ENCODE measurements at places on chromosomes 6 and 20.

- DNase-seq = no peak
These were observed 213.7 kb downstream of the HTR1B start for GRCh38 chr6:77249560-77249959.

DNA sequence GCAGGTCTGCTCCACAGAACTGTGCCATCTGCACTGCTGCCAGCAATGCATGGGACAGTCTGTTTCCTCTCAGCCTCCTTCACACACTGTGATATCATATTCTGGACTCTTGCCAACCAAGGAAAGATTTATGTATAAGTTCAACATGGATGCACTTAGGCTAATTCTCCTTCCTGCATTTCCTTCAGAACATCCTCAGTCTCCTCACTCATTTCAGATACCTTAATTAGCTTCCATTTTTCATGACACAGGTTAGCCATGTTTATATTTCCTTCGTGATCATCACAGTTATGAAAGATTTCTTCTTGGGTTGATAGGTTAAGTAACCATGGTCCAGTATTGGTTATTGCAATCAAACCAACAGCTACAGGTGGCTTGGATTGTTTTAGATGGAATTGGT is 46.4 kb upstream of the DDR1 start:
- DNase-seq = no peak

GRCh38 chr20:1825507-1825906 is 69.7 kb upstream of the SIRPA start:
- DNase-seq = no peak

DNA sequence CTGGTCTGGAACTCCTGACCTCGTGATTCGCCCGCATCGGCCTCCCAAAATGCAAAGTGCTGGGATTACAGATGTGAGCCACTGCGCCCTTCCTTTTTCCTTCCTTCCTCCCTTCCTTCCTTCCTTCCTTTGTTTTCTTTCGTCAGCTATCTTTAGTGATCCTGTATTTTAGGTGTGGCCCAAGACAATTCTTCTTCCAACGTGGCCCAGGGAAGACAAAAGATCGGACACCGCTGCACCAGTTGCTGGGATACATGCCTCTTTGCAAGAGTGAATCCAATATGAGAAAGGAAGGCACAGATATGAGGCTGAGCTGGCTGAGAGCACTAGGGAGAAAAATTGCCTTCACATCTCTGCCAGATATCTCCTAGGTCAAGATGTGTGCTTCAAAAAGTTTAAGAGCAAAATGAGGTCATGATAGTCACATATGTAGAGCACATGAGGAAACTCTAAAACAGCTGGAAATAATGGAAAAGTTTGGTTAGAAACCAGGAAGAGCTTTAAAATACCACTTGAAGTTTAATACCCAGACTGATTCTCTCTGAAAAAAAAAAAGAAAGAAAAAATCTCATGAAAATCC is 41.8 kb downstream of the OR2B2 start:
- no peak for DNase-seq

GRCh38 chr20:22544462-22544861 is 39.9 kb downstream of the FOXA2 start:
- DNase-seq = no peak

DNA sequence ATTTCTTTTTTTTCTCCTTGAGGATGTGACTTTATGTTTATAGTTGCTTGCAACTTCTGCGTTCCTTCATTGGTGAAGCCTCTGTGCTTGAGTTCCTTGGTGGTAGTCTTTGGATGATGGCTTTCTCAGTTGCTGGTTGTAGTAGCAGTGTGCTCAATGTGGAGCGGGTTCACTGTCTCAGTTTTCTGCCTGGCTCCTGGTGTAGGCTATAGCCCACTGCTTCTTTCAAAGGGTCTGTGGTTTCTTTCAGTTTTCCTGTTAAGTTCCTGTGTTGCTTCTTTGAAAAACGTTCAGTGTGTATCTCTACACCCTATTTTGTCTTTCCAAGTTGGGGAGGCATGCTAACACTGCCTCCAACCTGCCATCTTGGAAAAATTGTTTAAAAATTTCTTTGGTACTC is 33.9 kb upstream of the ZBTB24 start:
- no peak for DNase-seq

DNA sequence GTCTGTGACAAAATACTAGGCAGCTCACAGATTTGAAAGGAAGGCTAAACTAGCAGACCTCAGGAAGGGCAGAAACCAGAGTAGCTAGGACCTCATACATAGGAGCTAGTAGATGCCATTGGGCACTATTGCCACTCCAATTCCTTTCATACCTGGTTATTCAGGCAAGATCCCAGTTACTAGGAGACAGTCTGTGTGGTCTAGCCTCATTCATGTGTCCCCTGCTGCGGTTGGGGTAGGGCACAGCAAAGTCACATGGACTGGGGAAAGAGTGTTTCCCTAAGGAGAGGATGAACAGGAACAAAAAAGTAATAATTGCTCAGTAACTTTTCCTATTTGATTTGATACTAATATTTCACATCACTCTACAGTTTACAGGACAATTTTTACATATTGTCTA is 204.6 kb upstream of the HEY2 start:
- no peak for DNase-seq

GRCh38 chr20:3218307-3218988 is 9.2 kb downstream of the ITPA start:
- DNase-seq = no peak

DNA sequence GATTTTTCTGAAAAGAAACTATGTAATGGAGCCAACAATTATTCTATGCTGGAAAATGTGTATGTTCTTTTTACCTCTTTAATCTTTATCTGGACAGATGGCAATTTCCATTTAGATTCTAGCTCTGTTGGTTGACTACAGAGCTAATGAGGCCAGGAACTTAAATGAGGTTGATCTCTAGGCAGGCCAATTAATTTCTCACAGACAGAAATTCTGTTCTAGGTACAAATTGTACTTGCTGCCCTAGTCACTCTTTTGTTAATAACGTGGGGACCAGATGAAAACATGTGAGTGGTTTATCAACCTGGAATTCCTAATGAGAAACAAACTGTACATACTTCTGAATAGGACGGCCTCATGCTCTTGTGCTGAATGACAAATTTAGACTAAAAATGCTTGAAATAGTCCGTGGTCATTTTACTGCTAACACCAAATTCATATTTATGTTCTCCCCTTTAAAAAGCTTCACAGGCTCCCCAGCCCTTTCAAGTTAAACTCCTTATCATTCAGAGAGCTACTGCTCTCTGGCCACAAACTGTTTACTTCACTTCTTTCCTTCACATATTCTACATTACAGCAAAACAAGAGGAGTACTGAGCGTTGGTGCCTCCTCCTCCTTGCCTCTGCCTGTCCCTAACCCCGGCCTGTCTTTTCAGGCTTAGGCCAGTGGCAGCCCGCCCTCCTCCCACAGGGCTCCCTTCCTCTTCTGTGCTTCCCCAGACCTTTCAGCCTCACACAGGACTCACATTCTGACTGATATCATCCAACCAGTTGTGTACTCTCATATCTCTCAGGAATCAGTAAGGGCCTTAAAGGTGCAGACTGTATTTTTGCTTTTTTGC is 41.4 kb downstream of the DTNBP1 start:
- peak; percentile 26 for DNase-seq

- DNase-seq = no peak
These were observed 293.3 kb downstream of the SYNE1 start for GRCh38 chr6:152343735-152344360.

- no peak for DNase-seq
These were observed 23.0 kb downstream of the PYGB start for GRCh38 chr20:25270829-25271251.

DNA sequence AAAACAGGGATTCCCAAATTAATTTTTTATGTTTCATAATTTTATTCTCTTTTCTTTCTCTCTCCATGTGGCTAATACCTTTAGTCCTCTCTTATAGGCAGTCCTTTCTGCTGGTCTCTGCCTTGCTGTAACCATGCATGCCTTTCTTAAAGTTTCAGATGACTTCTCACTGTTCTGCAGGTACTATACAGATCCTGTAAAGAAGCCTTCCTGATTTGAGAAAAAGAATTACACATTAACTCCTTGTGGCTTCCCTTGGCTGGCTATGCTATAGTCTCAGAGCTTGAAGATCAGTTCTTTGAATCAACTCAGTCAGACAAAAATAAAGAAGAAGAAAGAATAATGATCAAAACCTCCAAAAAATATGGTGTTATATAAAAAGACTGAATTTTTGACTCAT is 7.3 kb upstream of the GPR63 start:
- DNase-seq = no peak

GRCh38 chr6:156676721-156677120 is 100.5 kb upstream of the ARID1B start:
- DNase-seq = no peak

- DNase-seq = no peak
These were observed 120.2 kb downstream of the GMPR start for GRCh38 chr6:16358531-16359138.

- DNase-seq = no peak
These were observed 97.9 kb downstream of the FOXF2 start for GRCh38 chr6:1487239-1487638.

GRCh38 chr20:16100111-16100510 is 473.1 kb downstream of the KIF16B start:
- DNase-seq = no peak
